Stimulated activated CD4-positive, alpha-beta T cell treated with anti-CD3 and anti-CD28 coated beads, Interleukin-4, amount 100 ng/mL, for 48 hours (primary cell): ENCODE measurements at places on chromosomes 11 and 22.

- DNase-seq: no peak
Observed at GRCh38 chr11:118214210-118214914, 10.4 kb downstream of the JAML start.

GRCh38 chr11:105158436-105158835, 18.9 kb upstream of the CARD18 start:
- DNase-seq: no peak

DNA sequence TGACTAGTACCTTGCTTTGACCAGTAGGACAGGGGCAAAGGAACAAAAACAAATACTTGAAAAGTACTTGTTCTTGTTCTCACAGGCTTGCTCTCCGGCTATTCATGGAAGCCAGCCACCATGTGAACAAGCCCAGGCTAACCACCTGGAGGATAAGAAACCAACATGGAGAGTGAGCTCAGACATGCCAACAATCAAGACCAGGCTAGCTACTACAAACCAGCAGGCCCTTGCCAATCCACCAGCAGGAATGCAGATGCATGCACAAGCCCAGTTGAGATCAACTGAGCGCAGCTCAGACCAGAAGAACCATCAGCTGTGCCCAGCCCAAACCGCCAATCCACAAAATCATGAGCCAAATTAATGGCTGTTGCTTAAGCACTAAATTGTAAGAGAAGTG, 180.1 kb upstream of the ISX start:
- DNase-seq: no peak

DNA sequence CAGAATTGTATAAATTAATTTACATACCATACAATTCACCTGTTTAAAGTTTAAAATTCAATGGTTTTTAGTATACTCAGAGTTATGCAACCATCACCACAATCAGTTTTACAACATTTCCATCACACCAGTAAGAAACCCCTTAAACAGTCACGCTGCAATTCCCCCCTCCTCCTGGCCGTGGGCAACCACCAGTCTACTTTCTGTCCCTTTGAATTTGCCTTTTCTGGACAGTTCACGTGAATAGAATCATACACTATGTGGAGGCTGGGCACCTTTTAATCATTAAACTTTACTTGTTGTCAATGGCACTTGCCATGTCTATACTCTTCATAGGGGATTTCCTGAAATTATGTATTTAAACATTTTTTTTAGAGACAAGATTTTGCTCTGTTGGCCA, 20.1 kb upstream of the SWAP70 start:
- no peak for DNase-seq

GRCh38 chr22:27772081-27772983, 29.2 kb downstream of the MN1 start:
- no peak for DNase-seq

DNA sequence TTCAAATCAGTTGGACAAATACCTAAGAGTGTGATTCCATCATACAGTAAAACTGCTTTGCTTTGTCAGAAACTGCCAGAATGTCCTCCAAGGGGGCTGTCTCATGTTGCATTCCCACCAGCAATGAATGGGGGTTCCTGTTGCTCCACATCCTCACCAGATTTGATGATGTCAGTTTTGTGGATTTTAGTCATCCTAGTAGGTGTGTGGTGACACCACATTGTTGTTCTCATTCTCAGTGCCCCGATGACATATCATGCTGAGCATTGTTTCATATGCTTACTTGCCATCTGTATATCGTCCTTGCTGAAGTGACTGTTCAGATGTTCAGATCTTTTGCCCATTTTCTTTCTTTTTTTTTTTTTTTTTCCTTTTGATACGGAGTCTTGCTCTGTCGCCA, 37.0 kb downstream of the CDPF1 start:
- DNase-seq: no peak

- DNase-seq: peak; percentile 71
Observed at GRCh38 chr11:76807206-76807875, 24.2 kb downstream of the TSKU start.

DNA sequence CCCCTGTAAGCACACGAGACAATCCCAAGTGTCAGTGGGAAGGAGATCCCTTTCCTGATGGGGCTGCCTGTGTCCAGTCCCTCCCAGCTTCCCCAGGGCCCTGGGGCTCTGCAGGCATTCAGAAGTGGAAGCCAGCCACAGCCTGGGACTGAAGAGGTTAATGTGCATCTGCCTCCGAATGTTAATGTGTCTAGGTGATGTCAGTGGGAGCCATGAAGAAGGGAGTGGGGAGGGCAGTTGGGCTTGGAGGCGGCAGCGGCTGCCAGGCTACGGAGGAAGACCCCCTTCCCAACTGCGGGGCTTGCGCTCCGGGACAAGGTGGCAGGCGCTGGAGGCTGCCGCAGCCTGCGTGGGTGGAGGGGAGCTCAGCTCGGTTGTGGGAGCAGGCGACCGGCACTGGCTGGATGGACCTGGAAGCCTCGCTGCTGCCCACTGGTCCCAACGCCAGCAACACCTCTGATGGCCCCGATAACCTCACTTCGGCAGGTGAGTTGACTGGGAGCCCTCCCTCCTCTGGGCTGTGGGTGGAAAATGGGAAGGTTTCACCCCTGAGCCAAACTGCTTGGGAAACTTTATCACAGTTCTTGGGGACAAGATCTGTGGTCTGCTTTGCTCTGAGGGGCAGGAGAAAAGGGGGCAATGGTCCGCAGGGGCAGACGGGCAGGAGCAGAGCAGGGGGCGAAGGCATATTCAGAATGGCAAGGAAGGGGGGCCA, at the start of gene MCHR1:
Gene MCHR1 (plus strand): TSS at position 236 of the 715 bp plus-strand sequence. CDS start 169 bp downstream, at position 405.
- no peak for DNase-seq

DNA sequence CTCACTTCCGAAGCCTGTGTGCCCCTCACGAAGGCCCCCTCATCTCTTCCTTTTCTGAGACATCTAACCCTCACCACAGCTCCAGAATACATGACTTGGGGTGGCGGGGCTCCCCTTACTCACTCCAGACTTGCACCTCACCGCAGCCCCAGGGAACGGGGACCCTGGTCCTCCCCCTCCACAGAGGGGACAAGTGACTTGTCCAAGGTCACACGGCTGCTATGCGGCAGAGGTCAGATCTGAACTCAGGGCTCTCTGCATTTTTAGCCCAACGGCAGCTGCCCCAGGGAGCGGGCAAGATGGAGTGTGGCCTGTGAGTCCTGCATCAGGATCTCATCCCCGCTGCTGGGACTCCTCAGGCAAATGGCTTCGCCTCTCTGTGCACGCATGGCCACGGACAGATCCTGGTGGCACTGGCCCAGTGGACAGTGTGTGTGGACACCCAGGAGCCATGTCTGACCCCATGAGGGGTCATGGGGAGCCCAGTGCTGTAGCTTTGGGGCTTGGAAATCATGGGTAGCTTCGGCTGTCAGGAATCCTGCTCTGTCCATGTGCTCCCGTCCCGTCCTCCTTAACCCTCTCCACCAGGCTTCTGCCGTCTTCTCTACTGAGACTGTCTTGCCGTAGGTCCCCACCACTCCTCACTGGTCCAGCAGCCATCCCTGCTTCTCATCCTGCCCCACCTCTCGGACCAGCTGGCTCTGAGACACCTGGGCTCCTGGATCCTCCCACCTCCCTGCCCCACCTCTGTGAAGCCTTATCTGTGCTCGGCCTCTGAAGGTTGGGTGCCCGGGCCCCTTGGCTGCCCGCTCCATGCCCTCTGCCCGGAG, 48.0 kb upstream of the CARS1 start:
- no peak for DNase-seq

- no peak for DNase-seq
Observed at GRCh38 chr22:38266120-38266519, 6.7 kb downstream of the TMEM184B start.

GRCh38 chr11:75925785-75926164, 110.8 kb downstream of the UVRAG start:
- no peak for DNase-seq

DNA sequence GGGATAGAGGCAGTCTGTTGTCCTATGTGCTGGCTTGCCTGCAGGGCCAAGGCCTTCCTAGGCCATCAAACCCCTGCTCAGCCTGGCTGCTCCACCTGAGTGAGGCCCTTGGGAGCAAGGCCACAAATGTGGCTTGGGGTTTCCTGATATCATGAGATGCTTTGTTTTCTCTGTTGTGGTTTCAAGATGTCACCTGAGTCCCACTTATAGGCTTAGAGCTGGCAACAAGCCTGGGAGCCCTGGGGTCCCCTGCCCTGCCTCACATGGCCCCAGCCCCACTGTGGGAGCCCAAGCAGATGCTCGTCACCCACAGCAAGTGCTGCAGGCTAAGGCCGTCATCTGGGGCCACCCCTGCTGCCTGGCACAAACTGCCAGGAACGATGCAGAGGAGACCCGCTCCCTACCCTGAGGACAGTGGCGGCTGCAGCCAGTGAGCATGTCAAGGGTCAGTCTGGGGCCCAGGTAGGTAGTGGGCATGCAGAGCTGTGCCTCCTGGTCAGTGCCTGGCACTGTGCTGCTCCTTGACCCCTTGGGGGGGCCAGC, 75.4 kb upstream of the KCNQ1OT1 start:
- DNase-seq: no peak

- DNase-seq: no peak
Observed at GRCh38 chr11:102487214-102487613, 34.6 kb upstream of the TMEM123 start.

GRCh38 chr11:2649848-2650247, 49.9 kb downstream of the KCNQ1OT1 start:
- DNase-seq: no peak

- no peak for DNase-seq
Observed at GRCh38 chr11:3675971-3676370, 4.8 kb upstream of the CHRNA10 start.

GRCh38 chr11:93814966-93815633, 31.0 kb downstream of the MED17 start:
- DNase-seq: no peak

GRCh38 chr11:45296075-45296474, 9.9 kb upstream of the SYT13 start:
- no peak for DNase-seq

DNA sequence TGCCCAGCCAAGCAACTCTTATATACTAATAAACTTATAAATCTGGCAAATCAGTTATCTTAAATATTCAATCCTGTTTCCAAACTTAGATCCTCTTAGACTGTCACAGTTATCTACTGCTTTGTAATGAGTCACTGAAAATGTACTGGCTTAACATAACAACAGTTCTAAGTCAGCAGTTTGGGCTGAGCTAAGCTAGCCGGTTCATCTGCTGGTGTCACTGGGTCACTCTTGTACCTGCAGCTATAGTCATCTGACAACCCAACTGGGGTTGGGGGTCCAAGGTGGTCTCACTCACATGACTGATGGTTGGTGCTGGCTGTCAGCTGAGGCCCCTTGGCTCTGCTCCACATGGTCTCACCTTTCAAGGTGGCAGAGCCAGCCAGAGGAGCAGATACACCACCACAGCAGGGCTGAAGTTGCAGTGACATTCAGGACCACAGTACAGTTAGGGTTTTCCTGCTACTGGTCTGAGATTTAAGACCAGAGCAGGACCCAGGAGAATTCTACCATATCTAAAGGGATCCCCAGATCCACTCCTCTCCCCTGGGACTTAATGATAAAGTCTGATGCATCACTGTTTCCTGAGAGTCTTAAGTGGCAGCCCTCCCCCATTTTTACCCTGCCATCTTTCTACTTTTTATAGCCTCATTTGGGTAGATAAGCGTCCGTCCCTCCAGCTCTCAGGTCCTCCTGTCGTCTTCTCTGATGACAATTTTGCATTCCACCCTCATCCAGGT, 7.9 kb upstream of the MACROD1 start:
- no peak for DNase-seq

DNA sequence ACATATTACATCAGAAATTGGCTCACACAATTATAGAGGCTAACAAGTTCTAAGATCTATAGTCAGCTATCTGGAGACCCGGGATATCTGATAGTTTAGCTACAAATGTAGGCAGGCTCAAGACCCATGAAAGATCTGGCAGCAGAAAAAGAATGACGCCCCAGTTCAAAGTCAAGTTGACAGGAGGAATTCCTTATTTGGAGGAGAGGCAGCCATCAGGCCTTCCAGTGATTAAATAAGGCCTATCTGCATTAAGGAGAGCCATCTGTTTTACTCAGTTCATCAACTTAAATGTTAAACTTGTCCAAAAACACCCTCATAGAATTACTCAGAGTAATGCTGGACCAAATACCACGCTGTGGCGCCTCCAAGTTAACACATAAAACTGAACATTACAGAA, 1402.6 kb downstream of the FAM181B start:
- DNase-seq: no peak

GRCh38 chr22:37128555-37129281, 19.2 kb upstream of the TMPRSS6 start:
- no peak for DNase-seq

DNA sequence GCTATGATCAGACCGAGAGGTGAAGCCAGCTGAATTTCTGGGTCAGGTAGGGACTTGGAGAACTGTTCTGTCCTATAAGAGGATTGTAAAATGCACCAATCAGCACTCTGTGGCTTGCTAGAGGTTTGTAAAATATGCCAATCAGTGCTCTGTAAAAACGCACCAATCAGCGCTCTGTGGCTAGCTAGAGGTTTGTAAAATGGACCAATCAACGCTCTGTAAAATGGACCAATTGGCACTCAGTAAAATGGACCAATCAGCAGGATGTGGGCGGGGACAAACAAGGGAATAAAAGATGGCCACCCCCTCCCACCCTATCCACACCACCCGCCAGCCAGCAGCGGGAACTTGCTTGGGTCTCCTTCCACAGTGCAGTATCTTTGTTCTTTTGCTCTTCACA, 6.4 kb upstream of the SEC14L4 start:
- DNase-seq: no peak

- no peak for DNase-seq
Observed at GRCh38 chr11:109788948-109789490, 304.2 kb upstream of the ZC3H12C start.

DNA sequence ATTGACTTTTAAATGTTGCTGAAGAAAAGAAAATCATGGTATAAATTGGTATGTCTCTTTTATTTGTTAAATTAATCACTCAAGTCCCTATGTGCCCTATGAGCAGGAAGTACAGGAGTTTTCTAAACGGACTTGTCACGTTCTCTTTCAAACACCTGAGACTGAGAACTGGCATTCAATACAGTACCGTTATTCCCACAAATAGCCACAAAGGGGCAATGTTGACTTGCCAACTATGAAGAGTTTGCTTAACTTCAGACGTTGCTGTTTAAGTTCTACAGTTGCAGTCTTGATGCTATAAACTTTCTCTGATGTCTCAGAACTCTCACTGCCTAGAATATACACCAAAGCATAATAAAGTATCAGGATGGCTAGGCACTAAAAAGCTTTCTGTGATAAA, 7.6 kb downstream of the OR56A1 start:
- DNase-seq: no peak

DNA sequence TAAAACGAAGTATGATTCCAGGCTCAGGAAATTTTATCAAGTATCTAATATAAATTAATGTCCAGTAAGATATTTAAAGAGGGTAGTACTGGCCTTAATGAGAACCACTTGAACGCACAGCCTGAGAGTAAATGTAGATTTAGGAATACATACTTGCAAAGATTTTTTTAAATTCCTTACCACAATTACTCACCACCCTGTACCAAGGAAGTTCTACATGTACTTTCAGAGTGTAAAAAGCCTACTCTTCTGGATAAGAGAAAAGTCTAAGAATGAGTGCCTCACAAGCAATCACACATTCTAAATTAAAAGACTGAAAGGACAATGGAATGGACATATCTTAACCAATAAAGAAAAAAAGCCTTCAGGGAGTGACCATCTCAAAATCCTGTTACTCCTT, 697.4 kb downstream of the DLG2 start:
- DNase-seq: no peak

- no peak for DNase-seq
Observed at GRCh38 chr11:130473056-130473794, 24.8 kb downstream of the ADAMTS15 start.
